ENCODE measurements at places on chromosomes 1 and 21.

- peak; percentile 64 for DNase-seq
Observed at GRCh38 chr1:1599030-1599934, 653 bp downstream of the FNDC10 start.

DNA sequence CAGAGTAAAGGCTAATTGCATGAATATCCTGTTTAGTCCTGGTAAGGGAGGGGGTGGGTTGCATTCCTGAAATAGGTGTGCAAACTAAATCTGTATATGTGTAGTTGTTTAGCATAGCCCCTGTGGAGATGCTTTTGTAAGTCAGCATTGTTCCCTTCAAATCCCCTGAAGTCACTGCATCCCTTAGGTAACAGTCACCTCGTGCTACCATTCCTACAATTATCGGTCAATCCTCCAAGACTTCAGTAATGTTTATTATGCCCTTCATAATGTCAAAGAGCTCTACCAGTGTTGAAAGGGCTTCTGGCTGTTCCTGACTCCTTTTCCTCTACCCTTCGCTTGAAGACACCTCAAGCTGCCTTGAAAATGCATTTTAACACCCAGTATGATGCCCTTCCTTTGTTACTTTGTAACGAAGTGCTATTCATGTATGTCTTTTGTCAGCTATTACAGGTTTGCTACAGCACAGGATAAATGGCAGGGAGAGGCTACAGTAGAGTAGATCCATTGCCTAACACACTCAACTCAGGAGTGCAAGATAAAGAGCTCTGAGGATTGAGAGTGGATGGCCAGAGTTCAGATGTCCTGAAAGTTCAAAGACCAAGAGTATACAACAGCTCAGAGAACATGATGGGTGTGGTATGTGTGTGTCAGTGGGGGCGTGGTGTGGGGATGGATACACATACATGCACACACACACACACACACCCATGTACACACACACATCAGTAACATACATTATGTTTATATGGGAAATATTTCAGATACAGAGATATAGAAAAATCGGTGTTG, 27.4 kb upstream of the FOXD3 start:
- no peak for DNase-seq

DNA sequence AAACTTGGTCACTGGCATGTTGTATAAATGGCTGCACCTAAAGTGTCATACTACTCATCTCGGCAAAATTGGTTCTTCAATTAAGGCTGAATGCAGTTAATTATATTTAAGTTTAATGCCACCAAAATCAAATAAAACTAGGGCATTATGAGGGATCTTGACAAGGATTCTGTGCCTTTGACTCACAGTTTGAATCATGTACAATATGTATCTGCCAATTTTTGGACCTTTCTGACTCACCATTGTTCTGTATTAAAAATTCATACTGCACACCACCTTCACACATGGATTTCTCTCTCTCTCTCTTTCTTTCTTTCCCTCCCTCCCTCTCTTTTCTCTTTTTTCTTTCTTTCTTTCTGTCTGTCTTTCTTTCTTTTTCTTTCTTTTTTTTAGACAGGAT, 14.1 kb upstream of the STXBP3 start:
- no peak for DNase-seq

DNA sequence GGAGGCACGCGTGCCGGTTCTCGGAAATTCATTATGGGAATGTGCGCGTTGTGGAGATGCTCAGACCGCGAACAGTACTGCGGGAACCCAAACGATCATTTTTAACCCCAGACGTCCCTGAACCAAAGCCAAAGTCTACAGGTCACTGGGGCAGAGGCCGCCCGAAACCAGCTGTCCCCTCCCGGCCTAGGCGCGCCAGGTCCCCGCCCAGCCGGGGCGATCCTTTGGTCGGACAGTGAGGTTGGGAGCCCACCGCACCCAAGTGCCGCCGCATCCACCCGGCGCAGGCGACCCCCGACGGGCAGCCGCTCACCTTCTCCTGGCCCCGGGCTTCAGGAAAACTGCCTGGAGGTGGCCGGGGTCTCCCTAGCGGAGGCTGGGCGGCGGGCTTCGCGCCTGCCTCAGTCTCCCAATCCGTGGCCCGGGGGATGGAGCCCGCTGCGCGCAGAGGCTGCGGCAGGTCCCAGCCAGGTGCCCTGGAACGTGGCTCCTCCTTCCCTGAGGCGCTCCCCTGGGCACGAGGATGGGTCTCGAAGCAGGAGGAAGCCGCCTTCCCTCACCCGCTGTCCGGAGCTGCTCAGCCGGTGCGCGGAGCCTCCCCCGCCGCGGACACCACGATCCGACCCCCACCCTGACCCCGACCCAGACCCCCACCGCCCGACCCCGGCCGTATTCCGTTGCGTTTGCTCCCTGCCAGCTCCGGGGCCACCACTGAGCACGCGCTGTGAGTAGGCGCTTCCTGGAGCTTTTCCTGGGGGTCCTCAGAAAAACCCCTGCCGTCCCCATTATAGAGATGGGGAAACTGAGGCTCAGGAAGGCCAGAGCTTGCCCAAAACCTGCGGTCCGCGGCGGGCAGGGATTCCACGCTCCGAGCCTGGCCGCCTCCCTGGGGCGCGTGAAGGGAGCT, 8.1 kb upstream of the SLX9 start:
- peak; percentile 65 for DNase-seq

DNA sequence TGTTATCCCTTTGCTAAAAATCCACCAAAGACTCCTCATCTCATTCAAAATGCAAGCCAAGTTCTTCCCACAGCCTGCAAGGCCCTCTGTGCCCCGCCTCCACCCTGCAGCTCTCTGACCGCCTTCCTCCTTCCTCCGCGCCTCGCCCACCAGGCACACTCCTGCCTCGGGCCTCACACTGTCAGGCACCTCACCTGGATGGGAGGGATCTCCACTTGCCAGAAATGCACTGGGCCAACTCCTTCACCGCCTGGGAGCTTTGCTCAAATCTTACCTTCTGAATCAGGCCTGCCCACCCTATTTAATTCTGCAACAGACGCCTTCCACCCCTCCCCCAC, 26.2 kb downstream of the PGBD5 start:
- DNase-seq: no peak

GRCh38 chr1:184701816-184702215, 52.8 kb downstream of the EDEM3 start:
- no peak for DNase-seq

- DNase-seq: no peak
Observed at GRCh38 chr1:108540977-108541376, 18.9 kb upstream of the EEIG2 start.

DNA sequence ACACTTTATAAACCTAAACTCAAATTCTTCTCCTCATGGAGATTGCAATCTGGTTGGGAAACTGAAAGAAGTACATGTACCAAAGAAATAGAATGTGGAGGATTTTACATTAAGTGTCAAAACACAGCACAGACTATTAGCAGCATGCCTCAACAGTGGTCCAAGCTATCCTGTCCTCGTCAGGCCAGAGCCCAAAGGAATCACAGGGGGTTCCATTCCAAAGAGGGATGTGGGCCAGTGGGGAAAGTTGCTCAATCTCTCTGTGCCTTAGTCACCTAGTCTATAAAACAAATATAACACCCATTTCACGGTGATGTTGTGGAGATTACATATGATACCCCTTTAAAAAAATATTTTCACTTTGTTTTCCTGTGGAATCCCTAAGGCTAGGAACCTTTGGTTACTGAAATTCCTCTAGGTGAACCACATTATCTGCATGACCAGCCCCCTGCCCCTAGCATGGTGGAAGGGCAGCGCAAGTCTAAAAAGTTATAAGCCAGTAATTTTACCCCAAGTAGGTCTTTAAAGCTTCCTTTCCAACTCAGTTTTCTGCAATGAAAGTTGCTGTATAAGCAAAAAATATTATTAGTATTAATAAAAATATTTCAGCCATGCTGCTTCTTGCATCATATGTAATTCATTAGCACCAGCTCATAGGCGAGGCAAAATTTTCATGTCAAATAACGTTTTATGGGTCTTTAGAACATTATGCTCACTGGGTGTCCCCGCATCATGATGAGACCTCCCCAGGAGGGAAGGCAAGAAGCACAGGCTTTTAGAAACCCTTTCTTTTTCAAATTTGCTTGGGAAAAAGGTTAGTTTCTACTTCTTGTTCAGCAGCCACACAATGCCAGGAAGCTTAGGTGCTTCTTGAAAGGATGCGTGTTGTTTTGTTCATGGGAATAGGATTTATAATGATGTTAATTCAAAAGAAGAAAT, 548.8 kb upstream of the PKN2 start:
- no peak for DNase-seq

- DNase-seq: no peak
Observed at GRCh38 chr1:100400404-100400803, 48.1 kb downstream of the CDC14A start.

DNA sequence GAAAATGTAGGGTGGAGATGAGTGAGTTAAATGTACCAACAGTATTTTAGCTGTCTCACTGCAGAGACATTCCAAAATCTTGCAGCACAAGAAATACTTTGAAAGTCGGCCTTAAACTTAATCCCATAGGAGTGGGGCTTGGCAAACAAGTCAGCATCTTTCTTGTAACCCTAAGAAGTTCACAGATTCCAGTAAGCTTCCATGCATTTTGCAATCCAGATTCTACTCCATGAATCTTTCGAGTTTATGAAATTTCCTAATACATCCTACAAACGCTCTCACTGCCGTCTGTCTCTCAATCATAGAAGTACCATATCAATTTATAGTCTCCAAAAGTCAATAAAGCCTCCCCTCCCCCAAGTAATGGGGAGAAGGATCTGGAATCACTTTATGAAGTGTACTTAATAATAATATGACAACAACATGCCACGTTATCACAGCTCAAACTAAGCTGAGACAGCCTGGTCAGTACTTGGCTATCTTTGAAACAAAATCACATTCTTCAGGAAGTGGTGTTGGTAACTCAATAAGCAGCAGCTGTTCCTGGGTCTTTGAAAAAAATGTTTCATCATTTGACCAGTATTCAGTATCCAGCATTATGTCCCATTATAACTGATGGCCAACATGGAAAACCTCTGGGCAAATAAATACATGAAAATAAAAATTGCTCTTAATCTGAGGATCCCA, 317.4 kb upstream of the RUNX1 start:
- no peak for DNase-seq

Measured in activated T-cell treated with anti-CD3 and anti-CD28 coated beads, Interleukin-2, amount 50 U/mL, for 24 hours (primary cell).